ENCODE measurements at places on chromosomes 2 and 18.
A peak's percentile ranks its signal among the peaks of the same experiment; 100 is the strongest.

- DNase-seq, result no peak
Measured at GRCh38 chr18:10077986-10078385, 164.2 kb downstream of the VAPA start.

DNA sequence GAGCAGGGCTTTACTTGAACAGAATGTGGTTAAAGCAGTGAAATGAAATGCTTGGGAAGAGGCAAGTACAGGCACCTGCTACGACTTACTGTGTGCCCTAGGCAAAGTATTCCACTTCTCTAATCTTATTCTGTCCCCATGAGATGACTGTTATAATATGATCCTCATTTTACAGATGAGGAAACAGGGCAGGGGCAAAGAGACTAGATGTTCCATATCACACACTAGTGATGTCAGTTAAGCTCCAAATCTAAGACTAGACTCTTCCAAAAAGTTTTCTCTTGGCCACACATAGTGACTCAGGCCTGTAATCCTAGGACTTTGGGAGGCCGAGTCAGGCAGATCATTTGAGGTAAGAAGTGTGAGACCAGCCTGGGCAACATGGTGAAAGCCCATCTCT is 235.0 kb downstream of the SETBP1 start:
- DNase-seq, result no peak

DNA sequence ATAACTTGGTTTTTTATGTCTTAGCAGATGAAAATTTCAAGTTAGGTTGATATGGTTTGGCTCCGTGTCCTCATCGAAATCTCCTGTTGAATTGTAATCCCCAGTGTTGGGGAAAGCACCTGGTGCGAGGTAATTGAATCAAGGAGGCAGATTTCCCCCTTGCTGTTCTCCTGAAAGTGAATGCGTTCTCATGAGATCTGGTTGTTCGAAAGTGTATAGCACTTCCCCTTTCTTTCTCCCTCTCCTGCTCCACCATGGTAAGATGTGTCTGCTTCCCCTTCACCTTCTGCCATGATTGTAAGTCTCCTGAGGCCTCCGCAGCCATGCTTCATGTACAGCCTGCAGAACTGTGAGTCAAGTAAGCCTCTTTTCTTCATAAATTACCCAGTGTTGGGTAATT is 242.1 kb upstream of the TNP1 start:
- no peak for DNase-seq

DNA sequence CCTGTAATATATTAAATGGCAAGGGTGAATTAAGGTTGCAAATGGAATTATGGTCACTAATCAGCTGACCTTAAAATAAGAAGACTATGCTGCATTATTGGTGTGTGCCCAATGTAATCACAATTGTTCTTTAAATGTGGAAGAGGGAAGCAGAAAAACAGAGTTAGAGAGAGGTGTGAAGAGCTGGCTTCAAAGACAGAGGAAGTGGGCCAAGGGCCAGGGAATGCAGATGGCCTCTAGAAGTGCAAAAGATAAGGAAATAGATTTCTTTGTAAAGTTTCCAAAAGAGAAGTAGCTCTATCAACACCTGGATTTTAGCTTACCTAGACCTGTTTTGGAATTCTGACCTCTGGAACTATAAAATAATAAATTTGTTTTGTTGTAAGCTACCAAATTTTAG is 276.0 kb downstream of the LRRTM1 start:
- no peak for DNase-seq

GRCh38 chr2:39521876-39522517 is 84.9 kb upstream of the MAP4K3 start:
- DNase-seq, result no peak

GRCh38 chr2:27307545-27308358 is 493 bp downstream of the UCN start:
- no peak for DNase-seq

DNA sequence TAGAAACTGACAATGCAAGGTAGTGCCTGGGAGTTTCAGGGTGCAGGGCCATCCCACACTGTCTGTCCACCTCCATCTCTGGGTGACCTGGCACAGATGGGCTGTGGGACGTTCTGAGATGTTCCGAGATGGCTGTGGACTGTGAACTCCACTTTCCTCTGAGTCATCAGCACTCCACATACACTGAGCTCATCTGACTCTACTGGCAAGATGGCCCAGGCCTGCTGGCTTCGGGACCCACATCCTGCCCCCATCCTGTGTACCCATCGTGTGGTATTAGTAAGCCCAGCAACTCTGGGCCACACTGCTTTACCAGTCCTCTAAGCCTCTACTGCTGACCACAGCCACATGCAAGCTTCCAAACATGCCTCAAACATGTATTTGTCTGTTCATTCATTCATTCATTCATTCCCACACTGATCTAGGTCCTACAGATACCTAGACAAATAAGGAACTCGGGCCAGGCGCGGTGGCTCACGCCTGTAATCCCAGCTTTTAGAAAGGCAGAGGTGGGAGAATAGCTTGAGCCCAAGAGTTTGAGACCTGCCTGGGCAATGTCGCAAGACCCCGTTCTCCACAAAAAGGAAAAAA is 124.8 kb upstream of the CXCR4 start:
- DNase-seq, result peak; percentile 9

- DNase-seq, result no peak
Measured at GRCh38 chr2:156472686-156473085, 36.5 kb downstream of the GPD2 start.

DNA sequence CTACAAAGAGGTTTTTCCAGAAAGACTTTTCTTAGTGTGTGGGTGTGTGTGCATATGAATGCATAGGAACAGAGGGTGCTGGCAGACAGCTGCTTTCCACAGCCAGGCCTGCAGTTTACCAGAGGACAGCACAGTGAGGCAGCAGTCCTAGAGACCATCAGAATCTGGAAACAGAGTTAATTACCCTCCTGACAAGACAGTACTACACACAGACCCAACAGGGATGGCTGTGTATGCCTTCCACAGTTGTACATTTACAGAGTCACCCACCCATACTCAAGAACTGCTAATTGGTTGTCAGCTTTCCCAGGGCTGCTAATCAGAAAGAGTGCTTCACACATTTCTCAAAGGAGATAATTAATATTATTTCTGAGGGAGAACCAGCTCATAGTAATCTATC is 104.7 kb downstream of the FEZ2 start:
- DNase-seq, result no peak

DNA sequence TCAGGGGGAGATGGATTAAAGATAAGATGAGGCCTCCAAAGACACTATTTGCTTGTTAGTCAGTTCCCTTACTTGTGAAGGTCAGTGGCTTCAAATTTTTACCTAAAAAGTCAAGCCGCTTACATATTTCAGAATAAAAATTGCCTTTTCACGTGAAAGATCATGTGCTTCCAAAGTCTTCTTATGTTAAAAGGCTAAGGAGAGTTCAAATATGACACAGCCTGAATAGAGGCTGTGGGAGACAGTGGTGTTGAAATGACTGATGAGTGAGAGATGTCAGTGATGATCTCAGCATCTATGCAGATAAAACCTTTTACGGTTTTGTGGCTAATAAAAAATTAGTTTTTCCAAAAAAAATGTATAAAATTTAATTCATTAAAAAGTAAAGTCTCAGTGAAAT is 40.5 kb downstream of the UPP2 start:
- DNase-seq, result no peak

- DNase-seq, result no peak
Measured at GRCh38 chr2:191176305-191176704, 25.5 kb upstream of the STAT4 start.

- DNase-seq, result no peak
Measured at GRCh38 chr2:21372654-21373053, 248.9 kb downstream of the TDRD15 start.

DNA sequence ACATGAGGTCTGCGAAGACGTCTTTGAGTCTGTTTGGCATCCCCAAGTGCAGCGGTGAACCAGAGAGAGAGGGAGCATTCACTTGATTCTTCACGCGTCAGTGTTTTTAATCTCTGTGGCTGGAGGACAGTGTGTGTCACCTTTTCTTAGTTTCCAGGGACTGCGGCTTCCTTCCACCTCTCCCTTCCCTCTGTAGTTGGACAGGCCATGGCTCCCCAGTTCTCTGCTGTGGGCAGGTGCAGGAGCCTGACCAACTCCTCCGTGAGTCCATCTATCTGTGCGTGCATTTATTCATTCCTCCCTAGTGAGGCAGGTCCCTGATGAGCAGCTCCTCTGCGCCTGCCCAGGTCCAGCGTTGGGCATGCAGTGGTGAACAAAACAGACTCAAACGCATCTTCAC is 42.9 kb downstream of the AGAP1 start:
- no peak for DNase-seq

DNA sequence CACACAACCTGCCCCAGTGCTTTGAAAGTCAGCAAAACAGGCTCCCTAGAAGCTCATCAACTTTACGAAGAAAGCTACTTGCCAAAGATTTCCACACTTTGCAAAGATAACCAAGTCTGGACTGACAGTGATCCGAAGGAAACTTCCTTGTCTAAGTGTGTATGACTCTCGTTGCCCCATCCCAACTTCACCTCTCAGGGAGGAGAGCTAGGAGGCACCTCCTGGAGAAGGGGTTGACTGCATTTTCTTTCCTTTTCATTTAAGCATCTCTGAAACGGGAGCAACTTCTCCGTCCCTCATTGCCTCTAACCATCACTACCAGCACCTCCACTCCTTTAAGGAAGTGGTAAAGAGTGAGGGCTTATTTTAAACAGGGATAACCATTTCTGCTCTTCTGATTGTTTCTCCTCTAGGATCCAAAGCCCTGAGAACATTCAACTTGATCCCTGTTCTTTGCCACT is 7.0 kb downstream of the ZEB2 start:
- DNase-seq, result no peak

DNA sequence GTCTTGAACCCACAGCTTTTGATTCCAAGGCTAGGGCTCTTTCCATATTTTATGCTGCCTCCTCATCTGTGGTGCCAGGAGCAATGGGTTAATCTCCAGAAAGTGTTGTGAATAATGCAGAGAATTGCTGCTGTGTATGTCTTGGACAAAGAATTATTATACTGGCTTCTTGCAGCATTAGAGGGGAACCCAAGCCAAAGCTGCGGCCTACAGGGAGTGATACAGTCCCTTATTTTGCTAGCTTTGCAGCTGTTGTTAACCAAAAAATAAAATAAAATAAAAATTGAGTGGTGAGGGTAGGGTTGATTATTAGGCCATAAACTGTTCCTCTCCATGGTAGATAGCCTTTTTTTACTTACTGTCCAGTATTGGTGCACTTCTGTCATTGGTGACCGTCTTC is 16.7 kb downstream of the WIPF1 start:
- DNase-seq, result no peak

DNA sequence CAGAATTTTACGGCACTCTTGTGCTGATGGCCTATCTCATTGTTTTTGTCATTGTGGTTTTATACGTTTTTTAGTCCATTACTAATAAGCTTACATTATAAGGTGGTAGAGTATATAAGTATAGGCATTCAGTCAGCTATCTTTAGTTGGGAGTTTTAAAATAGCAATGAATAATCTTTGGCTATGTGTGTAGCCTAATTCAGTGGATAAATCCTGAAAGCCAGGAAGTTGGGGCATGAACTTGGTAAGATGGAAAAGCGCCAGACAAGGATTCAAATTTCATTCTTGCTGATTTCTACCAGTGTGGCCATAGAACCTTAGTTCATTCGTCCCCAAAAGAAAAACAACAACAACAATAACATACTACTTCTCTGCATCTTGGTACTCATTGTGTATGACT is 31.2 kb downstream of the EPC2 start:
- DNase-seq, result no peak

- DNase-seq, result no peak
Measured at GRCh38 chr2:1802469-1803216, 58.3 kb upstream of the PXDN start.

- no peak for DNase-seq
Measured at GRCh38 chr2:160429248-160430000, 64.2 kb downstream of the RBMS1 start.

GRCh38 chr2:231212329-231212845 is 14.0 kb downstream of the ARMC9 start:
- DNase-seq, result no peak

DNA sequence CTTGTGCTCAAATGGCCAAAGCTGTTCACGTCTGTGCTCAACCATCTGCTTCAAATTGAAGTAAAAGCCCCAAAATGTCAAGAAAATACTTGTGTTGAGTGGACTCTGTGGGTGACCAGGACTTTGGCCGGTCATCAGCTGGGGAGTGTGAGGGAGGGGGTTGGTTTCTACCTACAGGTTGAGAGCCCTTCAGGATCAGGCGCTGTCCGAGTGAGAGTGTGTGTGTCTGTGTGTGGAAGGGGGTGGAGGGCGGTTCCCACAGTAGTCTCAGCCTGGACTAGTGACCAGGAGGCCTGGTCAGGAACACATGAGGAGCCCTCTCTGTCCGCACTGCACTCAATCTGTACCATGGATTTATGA is 34.2 kb downstream of the ATOH8 start:
- DNase-seq, result no peak

DNA sequence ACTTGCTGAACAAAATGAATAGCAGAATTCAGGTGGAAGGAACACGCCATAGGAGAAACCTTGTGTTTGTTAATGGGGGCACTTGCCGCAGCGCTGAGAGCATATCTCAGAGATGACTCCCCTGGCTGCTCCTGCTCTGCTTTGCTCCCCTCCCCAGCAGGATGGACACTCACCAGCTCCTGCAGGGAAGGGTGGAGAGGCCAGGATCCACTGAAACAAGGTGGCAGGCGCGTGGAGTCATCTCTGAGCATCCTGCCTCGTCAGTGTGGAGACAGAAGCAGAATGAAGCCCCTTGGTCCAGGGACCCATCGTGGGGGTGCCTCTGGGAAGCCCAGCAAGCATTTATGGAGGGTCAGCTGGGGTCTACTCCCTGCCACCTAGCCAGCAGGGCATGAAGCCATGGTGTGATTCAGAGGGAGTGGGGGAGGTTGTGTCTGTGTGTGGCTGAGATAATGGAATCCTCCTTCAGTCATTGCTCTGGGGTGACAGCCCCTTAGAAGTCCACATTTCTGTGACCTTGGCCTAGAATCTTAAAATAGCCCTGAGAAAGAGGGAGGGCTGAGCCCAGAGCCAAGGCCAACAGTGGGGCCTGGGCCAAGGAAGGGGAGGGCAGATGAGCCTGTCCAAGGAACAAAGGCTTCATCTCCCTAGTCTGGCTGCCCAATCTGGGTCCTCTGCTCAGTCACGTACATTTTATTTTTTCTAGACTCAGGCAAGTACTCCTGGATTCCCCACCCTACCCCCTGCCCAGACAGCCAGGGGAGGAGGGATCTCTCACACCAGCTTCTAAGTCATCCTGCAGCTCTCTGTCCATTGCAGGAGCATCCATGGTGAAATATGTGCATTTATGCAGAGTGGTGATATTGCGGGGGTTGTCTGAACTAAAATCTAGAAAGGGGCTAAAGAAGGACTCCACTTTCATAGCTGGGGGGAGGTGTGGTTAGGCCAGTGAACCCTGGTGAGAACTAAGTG is 215.4 kb downstream of the ZBTB7C start:
- DNase-seq, result no peak

DNA sequence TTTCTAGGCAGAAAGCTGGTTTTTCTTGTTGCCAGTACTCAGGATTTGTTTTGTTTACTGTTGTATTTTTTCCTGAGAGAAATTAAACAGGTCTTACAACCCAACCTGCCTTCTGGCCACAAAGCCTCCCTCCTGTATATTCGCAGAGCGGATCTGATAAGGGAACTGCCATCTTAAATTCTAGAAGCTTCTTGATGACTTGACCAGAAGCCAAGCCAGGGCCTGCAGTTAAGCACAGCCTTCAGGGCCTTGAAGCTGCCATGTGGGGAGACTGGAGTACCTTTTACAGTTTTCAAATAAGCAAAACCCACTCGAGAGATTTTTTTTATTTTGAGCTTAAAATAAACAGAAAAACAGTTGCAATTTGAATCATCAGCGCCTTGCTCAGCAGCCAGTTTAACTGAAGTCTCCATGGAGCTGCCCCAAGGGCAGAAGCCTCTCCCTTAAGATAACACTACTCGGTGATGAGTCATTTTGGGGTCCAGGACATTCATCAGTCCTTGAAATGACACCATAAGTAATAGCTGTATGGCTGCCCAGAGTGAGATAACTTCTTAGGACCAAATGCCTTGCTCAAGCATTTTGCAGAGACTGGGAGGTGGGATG is 51.5 kb upstream of the PHLPP1 start:
- DNase-seq, result no peak

Measured in activated T-helper 1 cell treated with anti-CD3 and anti-CD28 coated beads, Interleukin-2, amount 50 U/mL, for 16 hours (primary cell).